ENCODE measurements at places on chromosomes 1 and 21.

DNA sequence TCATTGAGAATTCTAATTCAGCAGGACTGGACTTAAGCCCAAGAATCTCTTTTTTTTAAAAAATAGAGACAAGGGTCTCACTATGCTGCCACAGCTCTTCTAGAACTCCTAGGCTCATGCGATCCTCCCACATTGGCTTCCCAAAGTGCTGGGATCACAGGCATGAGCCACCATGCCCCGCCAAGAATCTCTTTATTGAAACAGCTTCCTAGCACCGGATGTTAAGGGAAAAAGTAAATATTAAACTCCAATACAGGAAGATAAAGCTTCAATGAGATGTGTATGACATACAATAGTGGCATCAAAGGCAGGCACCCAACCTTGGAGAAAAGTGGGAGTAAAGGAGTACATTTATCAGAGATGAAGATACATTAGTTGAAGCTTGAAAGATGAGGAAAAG lies 25.5 kb downstream of the PUM1 start:
- DNase-seq = no peak

GRCh38 chr1:22289307-22289995 lies 146.6 kb upstream of the WNT4 start:
- DNase-seq = no peak

DNA sequence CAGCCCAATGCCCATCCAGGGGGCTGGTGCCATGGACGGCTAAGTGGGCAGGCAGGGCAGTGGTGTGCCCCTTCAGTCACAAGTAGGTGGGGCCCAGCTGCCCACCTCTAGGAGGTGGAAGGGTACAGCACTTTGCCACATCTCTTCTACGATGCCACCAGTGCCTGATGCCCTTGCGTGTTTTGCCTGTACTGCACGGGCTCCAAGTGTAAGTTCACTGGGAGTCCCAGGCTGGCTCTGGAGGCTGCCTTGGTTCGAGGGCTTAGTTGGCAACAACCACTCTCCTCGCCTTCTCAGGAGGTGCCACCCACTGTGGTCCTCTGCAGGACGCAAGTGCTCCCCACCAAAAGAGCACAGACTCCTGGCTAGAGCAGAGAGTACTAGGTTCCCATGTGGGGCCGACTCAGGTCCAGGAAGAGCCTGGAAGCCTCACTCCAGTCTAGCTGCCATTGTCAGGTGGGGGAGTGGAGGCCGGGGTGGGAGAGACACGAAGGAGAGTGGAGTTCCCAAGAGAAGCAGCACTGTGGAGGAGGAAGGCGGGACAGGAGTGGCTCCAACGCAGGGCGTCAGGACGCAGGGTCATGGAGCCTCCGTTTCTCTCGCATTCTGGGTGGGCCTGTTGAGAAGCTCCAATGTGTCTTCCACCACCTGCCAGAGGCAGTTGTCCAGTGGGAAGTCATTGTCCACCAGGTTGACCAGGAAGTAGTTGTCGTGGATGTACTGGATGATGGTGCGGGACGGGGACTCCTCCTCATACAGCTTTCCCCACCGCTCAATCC lies 15.5 kb downstream of the MTHFR start:
- DNase-seq = no peak

DNA sequence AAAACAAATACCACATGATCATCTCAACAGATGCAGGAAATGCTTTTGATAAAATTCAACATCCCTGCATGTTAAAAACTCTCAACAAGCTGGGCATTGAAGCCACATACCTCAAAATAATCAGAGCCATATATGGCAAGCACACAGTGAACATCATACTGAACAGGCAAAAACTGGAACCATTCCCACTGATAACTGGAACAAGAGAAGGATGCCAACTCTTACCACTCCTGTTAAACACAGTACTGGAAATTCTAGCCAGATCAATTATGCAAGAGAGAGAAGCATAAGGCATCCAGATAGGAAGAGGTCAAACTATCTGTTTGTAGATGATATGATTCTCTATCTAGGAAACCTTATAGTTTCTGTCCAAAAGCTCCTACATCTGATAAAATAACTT lies 91.6 kb downstream of the DNAH14 start:
- no peak for DNase-seq

DNA sequence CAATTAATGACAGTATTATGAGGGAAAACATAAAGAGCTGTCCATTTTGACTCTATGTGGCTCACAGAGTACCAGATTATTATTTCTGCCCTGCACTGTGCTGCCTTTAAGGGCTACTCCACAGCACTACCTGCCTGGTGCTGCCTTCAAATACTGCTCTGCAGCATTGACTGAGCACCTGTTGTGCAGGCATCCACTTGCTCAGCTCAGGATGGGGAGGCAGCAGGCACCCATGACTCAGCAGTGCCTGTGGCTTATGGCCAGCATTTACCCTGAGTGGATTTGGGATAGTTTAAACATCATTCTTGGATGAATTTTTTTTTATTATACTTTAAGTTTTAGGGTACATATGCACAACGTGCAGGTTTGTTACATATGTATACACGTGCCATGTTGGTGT lies 953 bp upstream of the KPRP start:
- DNase-seq = no peak

DNA sequence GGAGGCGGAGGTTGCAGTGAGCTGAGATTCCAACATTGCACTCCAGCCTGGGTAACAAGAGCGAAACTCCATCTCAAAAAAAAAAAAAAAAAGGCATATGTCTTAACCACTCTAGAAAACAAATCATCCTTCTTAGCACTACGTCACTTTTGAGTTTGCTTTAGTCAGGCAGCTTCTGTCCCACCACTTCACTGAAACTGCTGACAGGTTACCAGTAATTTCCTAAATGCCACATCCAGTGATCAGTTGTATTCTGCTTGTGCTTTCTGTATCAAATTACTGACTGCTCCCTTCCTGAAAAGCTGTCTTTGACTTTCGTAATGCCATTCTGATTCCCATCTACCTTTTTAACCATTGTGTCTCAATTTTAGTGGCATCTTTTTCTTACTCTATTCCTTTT lies 21.7 kb downstream of the RCOR3 start:
- no peak for DNase-seq

DNA sequence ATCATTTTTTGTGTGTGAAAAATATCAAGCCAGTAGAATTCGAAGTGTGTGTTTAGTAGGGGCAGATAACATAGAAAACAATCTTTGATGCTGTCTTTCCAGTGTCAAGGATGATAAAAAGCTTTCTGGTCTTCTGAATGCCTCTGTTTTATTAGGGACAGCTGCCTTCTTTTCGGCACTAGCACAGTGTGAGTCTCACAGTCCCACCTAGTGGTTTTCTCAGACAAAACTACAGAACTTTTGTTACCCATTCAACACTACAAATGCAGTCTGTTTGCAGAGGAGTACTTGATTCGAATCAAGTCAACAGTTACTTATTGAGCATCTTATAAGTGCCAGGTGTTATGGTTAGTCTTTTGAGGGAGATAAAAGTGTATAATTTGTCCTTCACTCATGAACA lies 30.6 kb upstream of the MCOLN3 start:
- DNase-seq = no peak

GRCh38 chr1:153968000-153968363 lies 280 bp downstream of the CREB3L4 start:
- DNase-seq = no peak

GRCh38 chr1:162371611-162372010 lies 5.0 kb downstream of the SPATA46 start:
- DNase-seq = no peak

GRCh38 chr1:166933140-166933539 lies 42.2 kb downstream of the ILDR2 start:
- no peak for DNase-seq

- no peak for DNase-seq
Observed at GRCh38 chr1:11997081-11997850, 17.0 kb downstream of the MFN2 start.

DNA sequence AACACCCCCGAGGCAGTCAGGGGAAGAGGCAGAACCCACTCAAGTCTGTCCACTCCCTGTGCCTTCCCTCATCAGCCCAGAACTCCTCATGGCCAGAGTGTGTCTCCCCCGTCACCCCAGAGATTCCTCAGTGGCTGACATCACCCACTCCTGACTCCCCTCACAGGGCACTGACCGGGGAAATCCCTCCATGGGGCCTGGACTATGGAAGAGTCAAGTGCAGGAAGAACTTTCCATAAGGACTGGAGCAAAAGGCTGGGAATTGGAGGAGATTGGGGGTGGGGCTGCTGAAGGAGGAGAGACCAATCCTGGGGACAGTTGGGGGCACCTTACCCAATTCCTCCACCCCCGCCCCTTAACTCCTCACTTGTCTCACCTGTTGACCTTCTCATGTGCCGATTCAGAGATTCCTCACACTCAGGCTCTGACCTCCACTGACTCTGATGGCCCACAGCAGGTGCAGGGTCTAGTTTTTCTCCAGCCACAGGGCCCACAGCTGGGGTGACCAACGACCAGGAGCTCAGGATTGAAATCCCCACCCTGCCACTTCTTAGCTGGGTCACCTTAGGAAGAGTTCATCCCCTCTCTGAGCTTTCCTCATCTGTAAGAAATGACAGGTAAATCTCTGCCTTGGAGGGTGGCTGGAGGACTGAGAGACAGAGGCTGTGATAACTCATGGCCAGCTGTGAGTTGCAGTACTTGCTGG lies 481 bp upstream of the EXTL1 start:
- no peak for DNase-seq

DNA sequence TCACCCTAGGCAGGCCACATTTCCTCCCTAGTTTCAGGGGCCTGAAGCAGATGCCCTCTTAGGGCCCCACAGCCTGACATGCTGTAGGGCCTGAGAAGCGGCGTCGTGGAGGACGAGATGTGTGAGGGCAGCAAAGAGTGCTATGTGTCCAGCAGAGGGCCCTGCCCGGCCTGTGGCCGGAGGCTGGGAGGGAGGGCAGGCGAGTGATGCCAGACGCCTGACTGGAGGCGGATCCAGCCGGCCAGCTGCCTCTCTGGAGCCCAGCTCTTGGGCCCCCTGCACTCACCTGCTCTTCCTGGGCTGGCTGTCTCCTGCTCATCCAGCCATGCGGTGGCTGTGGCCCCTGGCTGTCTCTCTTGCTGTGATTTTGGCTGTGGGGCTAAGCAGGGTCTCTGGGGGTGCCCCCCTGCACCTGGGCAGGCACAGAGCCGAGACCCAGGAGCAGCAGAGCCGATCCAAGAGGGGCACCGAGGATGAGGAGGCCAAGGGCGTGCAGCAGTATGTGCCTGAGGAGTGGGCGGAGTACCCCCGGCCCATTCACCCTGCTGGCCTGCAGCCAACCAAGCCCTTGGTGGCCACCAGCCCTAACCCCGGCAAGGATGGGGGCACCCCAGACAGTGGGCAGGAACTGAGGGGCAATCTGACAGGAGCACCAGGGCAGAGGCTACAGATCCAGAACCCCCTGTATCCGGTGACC lies at the start of gene GPR37L1:
Gene GPR37L1, plus strand, starts transcription at position 279 of the 697 bp plus-strand sequence. Its CDS starts 47 bp downstream, at position 326.
- no peak for DNase-seq

- peak; percentile 20 for DNase-seq
Observed at GRCh38 chr1:235326719-235327558, 1.0 kb downstream of the ARID4B start.

DNA sequence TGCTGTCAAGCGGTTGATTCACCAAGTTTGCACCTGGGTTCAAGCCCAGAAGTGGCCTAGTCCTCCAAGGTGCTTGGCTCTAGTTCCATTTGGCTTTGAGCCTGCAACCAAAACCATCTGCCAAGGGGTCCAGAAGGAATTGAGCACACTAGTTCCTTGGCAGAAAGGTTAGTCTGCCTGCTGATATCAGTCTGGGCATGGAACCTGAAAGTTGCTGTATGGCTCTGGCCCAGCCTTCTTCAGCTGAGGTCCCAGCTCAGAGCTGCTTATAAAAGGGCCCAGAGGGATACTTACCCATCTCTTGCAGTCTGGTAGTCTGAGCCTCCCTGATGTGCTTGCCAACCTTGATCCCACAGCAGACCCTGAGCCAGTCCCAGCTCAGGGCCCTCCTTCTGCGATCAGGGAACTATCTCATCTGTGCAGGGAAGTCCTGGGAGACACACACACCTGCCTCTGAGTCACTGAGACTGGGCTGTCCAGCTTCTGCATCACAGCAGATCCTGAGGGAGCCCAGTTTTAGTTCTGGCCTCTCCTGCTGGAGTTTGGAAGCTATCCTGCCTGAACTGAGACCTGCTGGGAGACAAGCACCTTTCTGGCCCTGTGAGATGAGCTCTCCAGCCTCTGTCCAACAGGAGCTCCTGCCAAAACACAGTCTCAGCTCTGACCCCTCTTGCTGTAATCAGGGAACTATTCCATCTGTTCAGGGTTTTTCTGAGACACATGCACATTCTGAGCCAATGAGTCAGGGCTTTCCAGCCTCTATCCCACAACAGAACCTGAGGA lies 75.8 kb downstream of the CTH start:
- no peak for DNase-seq
